ENCODE measurements at places on chromosomes 11 and 22.

DNA sequence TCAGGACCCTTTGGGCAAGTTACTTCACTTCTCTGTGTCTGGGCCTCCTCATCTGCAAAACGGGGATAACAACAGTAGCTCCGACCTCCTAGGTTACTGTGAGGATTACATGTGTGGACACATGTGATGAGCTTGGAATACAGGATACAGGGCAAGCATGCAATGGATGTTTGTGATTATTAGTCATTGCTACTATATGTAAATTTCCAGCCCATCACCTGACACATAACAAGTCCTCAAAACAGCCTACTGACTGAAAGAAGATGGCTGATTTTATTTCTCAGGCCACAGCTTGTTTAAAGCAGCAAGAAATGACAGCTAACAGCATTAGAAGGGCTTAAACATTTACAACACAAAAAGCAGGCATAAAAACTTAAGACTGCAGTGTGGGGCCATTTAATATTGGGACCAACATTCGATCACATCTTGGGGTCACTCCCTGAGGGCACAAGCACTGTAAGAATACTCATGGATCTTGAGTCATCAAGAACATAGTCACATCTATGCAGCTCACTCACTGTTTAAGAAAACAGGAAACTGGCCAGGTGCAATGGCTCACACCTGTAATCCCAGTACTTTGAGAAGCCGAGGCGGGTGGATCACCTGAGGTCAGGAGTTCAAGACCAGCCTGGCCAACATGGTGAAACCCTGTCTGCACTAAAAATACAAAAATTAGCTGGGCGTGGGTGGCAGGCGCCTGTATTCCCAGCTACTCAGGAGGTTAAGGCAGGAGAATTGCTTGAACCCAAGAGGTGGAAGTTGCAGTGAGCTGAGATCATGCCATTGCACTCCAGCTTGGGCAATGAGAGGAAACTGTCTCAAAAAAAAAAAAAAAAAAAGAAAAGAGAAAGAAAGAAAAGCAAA, 49.5 kb downstream of the ABTB2 start:
- no peak for DNase-seq

DNA sequence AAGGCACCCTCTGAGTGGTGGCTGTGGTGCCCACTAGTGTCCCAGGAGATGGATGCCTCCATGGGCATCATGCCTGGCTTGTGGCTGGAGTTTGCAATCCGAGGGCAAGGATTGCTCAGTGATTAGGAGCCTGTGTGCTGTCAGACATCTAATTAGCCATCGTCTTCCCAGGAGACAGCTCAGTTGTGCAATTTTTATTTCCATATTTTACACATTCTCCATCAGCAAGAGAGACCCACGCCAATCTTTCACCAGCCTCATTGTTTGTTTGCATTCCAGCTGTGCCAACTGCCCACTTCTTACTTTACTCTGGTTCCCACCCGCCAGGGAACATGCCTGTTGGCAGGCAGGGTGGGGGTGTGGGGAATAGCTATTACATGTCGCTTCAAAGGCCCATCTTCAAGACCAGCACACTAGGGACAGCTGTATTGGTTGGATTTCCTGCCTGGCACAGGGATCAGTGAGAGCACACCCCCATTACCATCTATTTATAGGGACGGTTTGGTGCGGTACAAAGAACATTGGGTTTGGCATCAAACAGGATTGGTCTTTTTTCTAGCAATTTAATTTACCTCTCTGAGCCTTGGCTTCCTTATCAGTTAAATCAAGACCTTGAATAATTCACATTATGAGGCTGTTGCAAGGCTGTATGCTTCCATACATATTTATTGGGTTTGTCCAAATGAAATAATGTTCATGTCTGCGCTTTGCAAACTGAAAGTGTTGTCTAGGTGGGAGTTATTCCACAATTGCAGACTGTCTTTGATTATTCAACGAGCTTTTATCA, 80.7 kb upstream of the NAV2 start:
- no peak for DNase-seq

- no peak for DNase-seq
Measured at GRCh38 chr11:82465481-82465880, 268.2 kb downstream of the FAM181B start.

DNA sequence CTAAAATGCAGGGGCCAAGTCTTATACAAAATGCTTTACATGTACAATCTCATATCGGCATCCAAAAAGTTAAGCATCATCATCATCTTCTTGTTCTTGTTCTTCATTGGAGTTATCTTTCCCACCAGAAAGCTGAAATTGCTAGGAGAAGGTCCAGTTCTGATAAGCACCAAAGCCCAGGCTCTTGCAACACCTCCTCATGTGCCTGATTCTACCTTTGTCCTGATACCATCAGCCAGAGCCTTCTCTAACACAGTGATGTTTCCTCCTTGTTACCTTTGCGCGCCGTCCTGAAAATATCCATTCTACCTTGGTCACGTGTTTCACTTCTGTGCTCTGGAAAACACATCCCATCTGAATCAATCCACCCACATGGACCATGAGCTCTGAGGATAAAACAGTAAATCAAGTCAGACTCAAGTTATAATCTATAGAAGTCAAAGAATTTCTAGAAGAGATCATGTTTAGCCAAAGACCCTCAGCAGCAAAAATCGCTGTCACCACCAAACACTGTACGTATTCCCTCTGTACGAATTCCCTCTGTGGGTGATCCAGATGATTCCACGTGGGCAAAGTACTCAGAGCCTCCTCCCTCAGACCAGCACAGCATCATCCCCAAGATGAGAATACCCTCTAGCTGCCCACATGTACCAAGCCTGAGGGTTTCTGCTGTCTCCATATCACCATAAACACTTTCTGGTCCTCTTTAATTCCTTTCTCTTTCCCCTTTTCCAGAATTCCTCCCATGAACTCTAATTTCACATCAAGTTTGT, 19.0 kb downstream of the JAML start:
- no peak for DNase-seq

GRCh38 chr11:111908639-111909305, 2.8 kb downstream of the CRYAB start:
- DNase-seq: no peak

Data from activated naive CD4-positive, alpha-beta T cell treated with anti-CD3 and anti-CD28 coated beads, Interleukin-2, amount 50 U/mL, for 72 hours (primary cell).